ENCODE measurements at places on chromosomes 12 and 14. TPM values are rescaled to one million over a fixed set of nuclear protein-coding genes. Genes with fewer than 3 reads are reported as not detected.

DNA sequence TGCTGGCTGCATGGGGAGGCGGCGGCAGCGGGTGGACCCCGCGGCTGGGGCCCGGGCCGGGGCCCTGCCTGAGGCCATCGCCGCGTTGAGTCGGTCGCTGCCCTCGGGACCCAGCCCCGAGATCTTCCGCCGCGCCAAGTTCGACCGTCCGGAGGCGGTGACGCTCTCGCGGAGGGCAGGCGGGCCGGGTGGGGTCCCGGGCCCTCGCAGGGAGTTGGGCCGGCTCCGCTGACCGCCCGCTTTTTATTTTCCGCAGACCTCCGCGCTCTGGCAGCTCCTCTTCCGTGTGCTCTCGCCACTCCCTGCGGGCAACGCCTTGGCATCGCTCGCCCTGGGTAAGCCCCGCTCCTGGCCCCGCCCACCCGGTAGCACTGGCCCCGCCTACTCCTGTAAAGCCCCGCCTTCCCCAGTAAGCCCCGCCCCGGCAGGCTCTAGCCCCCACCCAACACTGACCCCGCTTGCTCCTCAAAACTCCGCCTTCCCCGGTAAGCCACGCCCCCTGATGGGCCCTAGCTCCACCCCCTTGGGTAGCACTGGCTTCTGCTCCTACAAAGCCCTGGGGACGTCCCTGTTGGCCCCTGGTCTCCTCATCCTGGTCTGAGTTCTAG lies 424 bp downstream of the TEDC1 start:
- DNase-seq, result peak; percentile 91

Gene AKAP3
- total RNA-seq, result 2.4 TPM

DNA sequence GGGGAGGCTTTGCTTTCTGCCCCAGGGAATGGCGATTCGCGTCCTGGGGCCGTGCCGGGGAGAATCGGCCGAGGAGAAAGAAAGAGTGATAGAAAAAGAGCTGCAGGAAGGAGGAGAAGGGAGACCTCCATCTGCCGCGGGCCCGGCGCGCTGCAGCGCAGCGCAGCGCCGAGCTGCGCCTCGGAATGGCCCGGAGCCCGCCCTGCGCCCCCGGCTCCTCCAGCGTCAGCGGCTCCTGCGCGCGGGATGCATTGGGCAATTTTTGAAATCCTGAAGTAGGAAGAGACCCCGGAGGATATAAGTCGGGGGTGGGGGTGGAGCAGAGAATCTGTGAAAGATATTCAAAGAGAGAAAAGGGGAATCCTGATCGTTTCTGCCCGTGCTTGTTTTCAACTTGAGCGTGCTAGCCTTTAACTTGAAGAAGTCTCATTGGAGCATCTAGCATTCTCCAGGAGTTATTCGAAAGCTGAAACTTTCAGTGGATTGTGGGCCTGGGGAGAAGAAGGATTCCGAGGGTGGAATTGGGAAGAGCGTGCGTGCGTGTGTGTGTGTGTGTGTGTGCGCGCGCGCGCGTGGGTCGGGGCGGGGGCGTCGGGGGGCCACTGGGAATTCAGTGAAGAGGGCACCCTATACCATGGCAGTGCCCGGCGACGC lies 441 bp downstream of the PDE3A start:
- peak; percentile 69 for DNase-seq

DNA sequence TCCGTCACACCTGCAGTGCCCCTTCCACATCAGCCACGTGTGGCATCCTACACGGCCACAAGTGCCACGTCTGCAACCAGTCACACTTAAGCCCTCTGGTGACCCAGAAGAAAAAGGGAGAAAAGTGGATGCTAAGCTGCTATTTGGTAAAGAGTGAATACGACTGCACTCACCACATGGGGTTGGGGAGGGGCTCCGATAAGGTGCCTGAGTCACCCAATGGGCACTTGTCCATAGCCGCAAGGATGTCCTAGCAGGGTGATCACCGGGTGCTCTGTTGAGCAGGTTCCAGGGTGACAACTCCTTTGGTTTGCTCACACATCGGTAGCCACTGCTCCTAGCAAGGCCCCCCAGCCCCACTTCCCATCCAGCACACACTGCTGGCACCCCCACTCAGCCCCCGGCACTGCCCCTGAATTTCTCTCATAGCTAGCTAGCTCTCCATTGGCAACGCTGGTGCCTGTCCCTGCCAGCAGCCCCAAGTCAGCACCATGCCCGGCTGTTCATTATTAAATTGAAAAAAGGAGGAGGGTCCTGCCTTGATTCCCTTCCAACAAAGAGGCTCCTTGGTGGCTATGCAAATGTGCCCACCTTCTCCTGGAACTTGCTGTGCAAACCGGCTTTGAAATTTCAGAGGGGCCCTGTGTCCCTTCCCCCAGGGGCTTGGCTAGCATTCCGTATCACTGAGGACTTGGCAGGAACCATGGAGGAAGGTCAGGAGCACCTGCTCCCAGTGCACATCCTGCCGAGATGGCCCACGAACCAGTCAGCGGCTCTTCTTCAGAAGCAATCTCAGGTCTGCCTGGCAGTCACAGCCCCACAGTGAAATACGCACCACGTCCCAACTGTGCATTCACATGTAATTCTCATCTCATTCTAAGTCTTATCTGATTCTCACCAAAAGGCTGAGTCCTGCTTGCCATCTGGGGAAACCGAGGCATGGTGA lies 227.7 kb upstream of the DIO3 start:
- no peak for DNase-seq

DNA sequence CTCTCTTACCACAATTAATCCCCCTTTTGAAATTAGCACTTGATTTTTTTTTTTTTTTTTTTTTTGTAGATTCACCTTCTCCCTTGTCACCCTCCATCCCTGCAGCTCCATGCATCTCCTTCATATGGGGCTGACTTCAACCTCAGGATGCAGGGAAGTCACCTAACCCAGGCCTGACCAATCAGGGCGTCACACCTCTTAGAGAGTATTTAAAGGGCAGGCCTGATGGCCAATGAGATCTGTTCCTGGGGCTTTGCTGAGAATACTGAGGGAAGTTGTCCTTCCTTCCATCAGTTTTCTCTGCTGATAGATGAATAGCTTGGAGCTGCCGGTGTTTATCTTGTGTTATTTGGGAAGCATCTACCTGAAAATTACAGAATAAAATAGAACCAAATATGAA lies 1104.7 kb upstream of the TMEM132C start:
- no peak for DNase-seq

DNA sequence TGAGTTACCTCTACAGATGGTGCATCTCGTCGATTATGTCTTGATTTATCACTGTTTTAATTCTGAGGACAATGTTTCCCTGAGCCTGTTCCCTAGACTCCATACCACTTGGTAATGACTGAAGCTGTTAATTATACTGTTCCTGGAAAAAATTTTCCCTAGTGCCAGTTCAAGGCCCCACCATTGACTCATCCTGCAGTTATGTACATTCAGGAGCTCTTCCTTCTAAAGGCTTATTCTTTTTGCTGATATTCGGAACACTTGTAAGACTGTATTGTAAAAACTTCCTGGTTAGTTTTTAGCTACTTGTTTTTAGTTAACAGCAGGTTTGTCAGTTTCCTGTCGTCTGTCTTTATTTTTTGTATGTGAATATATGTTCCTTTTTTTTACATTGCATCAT lies 30.4 kb upstream of the PPP2R5E start:
- DNase-seq, result no peak

DNA sequence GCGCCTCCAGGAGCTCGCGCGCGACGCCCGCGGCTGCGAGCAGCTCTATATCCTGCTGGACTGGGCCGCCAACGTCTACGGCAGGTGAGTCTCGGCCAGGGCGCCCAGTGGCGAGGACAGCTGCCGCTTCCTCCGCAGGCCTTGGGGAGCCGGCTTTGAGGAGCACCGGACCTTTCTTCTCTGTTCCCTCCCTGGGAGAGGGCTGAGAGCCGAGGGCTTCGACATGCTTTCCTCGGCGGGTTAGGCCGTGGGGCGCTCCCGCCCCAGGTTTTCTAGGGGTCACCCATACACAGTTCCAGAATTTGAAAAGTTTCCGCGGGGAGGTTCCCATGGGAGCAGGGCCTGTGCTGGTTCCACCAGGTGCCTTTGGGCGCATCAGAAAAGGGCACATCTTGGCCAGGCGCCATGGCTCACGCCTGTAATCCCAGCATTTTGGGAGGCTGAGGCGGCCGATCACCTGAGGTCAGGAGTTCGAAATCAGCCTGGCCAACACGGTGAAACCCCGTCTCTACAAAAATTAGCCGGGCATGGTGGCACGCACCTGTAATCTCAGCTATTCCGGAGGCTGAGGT lies 8.2 kb downstream of the EXOC3L4 start:
- no peak for DNase-seq

GRCh38 chr14:103067231-103067954 lies 10.0 kb upstream of the CDC42BPB start:
- no peak for DNase-seq

DNA sequence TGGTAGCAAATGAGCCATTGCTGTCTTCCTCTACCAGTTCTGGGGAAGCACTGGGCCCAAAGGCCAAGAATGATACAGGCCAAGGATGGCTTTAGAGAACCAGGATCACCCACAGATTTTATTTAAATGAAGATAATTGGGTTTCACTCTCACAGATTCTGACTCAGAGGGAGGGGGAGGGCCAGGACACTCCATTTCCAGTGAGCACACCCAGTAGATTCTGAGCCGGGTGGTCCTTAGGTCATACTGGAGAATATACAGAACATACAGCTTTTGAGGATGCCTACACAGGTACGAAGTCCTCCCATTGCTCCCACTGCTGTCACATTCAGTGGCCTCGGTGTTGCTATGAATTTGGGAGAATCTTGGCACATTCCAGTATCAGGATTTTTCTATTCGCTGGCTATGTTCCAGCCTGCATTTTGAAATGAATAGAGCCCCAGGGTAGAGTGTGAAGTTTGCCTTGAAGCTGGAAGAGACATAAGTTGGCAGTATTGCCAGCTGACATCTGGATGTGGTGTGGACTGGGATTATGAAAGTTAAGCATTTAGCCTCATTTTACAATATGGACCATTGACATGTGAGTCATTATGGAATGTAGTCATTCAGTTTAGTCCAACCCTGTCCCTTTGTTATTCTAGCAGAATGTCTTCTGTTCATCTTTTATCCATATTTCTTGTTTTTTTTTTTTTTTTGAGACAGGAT lies 45.8 kb upstream of the POC1B start:
- no peak for DNase-seq

- DNase-seq, result no peak
These were observed 70.4 kb downstream of the RPL10L start for GRCh38 chr14:46581036-46581671.

GRCh38 chr14:59529189-59529588 lies 44.9 kb downstream of the JKAMP start:
- DNase-seq, result no peak

GRCh38 chr14:79274641-79275291 lies 936.5 kb downstream of the DIO2 start:
- DNase-seq, result no peak

Gene CLEC4D
- 0.67 TPM for total RNA-seq

Gene SLC41A2
- 19.3 TPM for total RNA-seq

Gene MORN3
- 0.49 TPM for total RNA-seq

DNA sequence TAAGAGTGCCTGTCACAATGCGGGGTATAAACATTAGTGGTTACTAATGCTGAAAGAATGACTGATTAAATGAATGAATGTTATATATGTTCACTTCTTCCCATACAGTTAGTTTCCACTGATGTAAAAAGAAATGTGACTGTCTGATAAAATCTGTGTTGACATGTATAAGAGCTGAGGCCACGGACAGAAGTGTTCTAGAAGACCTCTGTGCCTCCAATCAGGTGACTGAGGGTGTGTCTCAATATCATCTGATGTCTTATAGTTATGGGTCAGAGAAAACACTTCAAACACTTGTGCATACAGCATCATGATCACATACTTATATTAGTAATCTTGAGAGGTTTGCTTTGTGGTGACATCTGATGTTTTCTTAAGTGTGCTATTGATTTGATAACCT lies 183.4 kb downstream of the TTC7B start:
- no peak for DNase-seq

Gene HOTAIR
- 4.0 TPM for total RNA-seq

DNA sequence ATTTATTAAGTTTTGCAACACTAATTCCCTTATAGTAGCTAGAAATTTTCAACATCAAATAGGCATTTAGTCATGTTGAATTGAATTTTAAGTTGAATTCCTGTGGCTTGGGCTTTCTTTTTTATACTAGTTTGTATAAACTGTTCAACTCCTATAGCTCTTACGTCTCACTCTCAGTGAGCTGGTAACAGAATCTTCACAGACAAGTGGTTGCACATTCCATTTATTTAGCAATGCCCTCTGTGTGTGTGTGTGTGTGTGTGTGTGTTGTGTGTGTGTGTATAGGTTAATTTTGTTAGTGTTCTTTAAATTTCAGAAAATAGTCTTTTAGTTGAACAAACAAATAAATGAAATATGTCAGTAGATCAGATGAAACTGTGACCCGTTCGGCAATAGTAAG lies 425.0 kb downstream of the NPAS3 start:
- no peak for DNase-seq

DNA sequence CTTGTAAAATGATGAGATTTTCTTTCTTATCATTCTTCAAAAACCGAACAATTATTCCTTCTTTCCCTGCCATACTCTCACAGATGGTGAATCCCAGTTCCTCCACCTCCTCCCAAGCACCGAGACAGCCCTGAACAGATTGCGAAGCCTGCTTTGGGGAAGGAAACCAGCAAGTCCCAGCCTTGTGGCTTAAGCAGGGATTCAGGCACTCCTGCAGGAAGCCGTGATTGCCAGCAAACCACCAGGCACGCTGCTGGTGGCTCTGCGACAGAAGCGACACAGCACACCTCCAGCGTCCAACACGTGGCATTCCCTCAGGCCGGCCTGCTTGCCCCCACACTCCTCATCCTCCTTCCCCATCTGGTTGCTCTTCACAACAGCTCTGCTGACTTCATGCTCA lies 237.7 kb downstream of the GXYLT1 start:
- DNase-seq, result no peak

Gene CCDC177
- total RNA-seq, result not detected

Data from sciatic nerve (tissue), 2 donors.